ENCODE measurements at places on chromosomes 16 and 17. TPM values are rescaled to one million over a fixed set of nuclear protein-coding genes. Genes with fewer than 3 reads are reported as not detected.
A peak's percentile ranks its signal among the peaks of the same experiment; 100 is the strongest.

DNA sequence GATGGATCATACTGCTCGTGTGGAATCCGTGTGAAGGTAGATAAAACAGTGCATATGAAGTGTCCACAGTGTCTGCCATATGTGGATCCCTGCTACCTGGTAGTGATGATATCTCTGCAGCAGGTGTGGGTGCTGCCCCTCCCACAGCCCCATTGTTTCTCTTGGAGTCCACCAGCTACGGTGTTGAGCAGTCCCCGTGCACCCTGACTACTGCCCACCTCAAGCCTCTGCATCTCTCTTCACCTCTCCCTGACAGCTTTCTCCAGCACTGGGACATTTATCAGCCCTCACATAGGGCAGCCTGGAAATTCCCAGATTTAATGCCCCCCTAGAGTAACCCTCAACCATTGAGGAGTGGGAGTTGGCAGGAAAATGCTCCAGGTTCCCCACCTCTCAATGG is 244.7 kb downstream of the IRF8 start:
- H3K4me1 ChIP-seq: no peaks in the 10 kb centered on the region
- no peak overlapping the region for H3K27ac ChIP-seq
- H3K36me3 ChIP-seq: no peaks in the 10 kb centered on the region
- H3K4me3 ChIP-seq: no peak overlapping the region

DNA sequence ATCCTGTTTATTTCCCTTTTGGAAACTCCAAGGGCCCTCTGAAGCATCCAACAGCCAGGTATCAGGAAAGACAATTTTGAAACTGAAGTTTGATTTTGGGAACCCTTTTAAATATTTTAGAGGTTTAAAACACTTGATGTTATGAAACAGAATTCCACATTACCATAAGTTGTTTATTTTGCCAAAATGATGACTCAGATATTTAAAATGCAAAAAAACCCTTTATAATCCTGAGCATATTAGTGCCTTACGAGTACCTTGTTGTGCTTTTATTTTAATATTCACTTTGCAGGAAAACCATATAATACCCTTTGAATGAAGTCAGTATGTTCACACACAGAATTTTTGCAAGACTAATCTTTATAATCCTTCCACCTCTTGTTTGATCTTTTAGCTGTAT is 765.1 kb upstream of the CA10 start:
- no peaks in the 10 kb centered on the region for H3K36me3 ChIP-seq
- no peak for DNase-seq
- H3K4me3 ChIP-seq: no peak overlapping the region

GRCh38 chr16:68644715-68645493 is at the start of gene CDH3:
CDH3 (plus strand) TSS chr16:68645310; CDS start chr16:68645380, 70 bp downstream.
- no peak within 1 kb of the TSS for H3K4me3 ChIP-seq
- no peak for DNase-seq
- H3K27ac ChIP-seq: no peak within 1 kb of the TSS

GRCh38 chr16:75064403-75065148 is 52.0 kb downstream of the LDHD start:
- peaks cover 3% of the 10 kb centered on the region for H3K36me3 ChIP-seq
- peak; percentile 30 for DNase-seq
- H3K4me1 ChIP-seq: peaks cover 26% of the 10 kb centered on the region
- H3K27me3 ChIP-seq: no peaks in the 10 kb centered on the region

DNA sequence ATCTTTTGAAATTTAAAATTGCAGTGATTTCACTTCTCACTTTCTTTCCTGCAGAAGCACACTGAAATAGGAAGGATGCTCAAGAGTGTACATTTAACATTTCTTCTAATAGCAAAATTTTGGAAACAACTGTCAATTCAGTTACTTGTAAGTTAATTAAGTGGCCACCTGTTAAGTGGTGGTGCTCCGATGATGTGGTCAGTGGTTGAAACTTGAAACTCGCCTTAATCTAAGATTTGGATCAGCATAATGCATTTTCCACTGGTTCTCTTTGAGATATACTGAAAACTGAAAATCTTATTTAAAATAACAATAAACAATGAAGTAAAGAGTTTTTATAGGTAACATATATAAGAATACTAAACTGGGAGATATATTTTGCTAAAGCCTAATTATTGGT is 7.0 kb upstream of the MYH8 start:
- H3K27me3 ChIP-seq: peaks cover 3% of the 10 kb centered on the region
- H3K36me3 ChIP-seq: no peaks in the 10 kb centered on the region
- H3K4me1 ChIP-seq: no peaks in the 10 kb centered on the region
- H3K27ac ChIP-seq: no peak overlapping the region
- H3K4me3 ChIP-seq: no peak overlapping the region
- DNase-seq: no peak

GRCh38 chr17:57758654-57759053 is 13.6 kb upstream of the CCDC182 start:
- no peak for DNase-seq
- H3K4me3 ChIP-seq: no peak overlapping the region
- H3K27ac ChIP-seq: no peak overlapping the region
- H3K27me3 ChIP-seq: peaks cover 7% of the 10 kb centered on the region
- no peaks in the 10 kb centered on the region for H3K4me1 ChIP-seq

DNA sequence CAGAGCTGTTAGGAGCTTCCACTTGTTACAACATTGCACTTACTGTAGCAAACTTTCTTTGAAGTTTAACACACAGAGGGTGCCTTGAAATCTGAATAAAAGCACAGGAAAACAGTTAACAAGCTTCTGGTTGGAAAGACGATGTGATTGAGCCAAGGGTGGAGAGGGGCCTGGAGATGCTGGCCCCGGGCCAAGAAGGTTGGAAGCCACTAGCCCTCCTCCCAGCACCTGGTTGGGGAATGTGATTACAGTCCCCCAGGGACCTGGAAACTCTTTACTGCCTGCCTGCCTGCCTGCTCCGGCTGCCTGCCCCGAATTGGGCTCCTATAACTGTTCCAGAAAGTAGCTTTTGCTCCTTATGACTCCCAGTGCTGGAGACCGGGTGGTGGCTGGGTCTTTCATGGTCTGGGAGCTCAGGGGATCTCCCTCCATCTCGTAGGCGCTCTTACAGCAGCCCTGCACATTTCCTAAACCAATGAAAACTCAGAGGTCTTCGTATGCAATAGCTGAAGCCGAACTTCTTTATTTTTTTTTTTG is 48.0 kb upstream of the ZFHX3 start:
- no peak for DNase-seq
- no peak overlapping the region for H3K27ac ChIP-seq
- H3K27me3 ChIP-seq: no peaks in the 10 kb centered on the region
- no peak overlapping the region for H3K4me3 ChIP-seq

GRCh38 chr17:48426019-48426665 is 3.9 kb downstream of the SKAP1 start:
- H3K27ac ChIP-seq: peak overlapping the region; percentile 65
- no peak for DNase-seq

GRCh38 chr17:9022573-9023391 is 1.5 kb downstream of the NTN1 start:
- H3K27me3 ChIP-seq: peaks cover 64% of the 10 kb centered on the region
- H3K27ac ChIP-seq: peak overlapping the region; percentile 44
- H3K36me3 ChIP-seq: peaks cover 3% of the 10 kb centered on the region
- peaks cover 4% of the 10 kb centered on the region for H3K4me1 ChIP-seq
- H3K4me3 ChIP-seq: peak overlapping the region; percentile 74
- DNase-seq: no peak

DNA sequence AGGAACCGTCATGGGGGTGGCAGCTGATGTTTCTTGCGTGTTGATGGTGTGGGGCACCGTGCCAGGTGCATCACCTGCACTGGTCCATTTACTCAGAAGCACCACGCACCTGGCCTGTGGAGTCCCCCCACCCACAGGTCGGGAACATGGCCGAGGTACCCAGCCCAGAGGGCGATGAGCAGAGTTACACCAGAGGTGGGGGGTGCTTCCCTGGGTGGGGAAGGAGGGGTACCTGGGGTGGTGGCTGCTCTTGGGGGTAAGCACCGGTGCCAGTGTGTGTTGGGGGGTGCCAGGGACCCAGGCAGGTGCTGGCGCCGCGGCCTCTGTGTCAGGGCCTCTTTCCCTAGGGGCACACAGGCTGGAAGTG is 5.0 kb upstream of the ZNF750 start:
- H3K4me3 ChIP-seq: no peak overlapping the region
- H3K36me3 ChIP-seq: peaks cover 3% of the 10 kb centered on the region
- no peak overlapping the region for H3K27ac ChIP-seq
- H3K27me3 ChIP-seq: no peaks in the 10 kb centered on the region

- H3K27ac ChIP-seq: peak overlapping the region; percentile 99
- H3K36me3 ChIP-seq: peaks cover 71% of the 10 kb centered on the region
- DNase-seq: peak; percentile 61
- peaks cover 76% of the 10 kb centered on the region for H3K4me1 ChIP-seq
Measured at GRCh38 chr17:77449908-77450741, 309.4 kb downstream of the SEC14L1 start.

DNA sequence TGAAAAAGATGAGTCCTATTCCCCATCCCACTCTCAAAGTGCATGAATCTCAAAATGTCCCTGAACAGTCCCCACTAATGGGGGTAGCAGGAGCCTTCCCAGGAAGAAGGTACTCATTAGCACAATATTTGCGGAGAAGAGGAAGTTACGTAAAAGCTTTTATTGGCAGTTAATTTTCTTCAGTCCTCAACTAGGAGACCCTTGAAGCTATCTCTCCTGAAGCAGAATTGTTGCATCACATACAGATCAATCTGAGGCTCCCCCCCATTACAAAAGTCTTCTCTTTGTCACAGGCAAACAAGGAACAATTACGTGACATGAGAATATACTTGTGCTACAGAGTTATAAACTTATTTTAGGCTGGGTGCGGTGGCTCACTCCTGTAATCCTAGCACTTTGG is 14.2 kb downstream of the SLFN12L start:
- H3K27ac ChIP-seq: peak overlapping the region; percentile 67
- H3K36me3 ChIP-seq: peaks cover 93% of the 10 kb centered on the region
- peak overlapping the region; percentile 3 for H3K4me3 ChIP-seq

GRCh38 chr16:88290850-88291830 is 91.6 kb upstream of the ZNF469 start:
- no peaks in the 10 kb centered on the region for H3K4me1 ChIP-seq
- no peak for DNase-seq
- H3K27me3 ChIP-seq: no peaks in the 10 kb centered on the region
- H3K27ac ChIP-seq: no peak overlapping the region

DNA sequence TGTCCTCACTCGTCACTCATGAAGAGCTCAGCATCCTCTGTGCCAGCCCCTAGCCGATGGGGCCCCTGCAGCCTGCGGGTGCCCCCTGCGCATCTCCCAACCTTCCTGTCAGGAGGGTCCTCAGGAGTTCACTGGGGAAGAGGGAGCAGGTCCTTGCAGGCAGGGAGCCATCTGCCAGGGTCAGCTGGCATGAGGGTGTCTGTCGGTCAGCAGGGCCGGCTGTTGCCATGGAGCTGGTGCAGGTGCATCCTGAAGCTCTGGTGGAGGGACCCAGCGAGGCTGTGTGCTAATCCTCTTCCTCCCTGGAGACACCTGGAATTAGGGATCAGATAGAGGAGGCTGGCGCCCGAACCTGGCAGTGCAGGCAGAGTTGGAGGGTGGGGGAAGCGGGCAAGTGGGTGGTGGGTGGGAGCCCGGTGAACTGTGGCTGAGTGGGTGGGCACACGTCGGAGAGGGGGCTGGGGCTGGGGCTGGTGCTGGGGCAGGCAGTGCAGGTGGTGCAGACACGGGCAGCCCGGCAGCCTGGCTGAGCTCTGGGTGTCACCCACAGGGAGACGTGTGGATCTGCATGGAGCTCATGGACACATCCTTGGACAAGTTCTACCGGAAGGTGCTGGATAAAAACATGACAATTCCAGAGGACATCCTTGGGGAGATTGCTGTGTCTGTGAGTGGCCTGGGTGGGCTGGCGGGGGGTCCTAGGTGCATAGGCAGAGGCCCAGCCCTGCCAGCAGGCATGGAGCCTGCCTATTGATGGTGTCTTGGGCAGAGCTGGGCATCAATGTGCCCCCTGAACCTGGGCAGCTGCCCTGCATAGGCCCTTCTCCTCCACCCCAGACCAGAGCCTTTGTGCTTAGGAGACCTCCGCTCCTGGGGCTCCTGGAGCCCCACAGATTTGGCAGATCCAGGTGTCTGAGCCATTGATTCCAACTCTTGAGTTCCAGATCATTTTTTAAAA is 17.4 kb downstream of the MAP2K3 start:
- no peak overlapping the region for H3K4me3 ChIP-seq
- H3K27me3 ChIP-seq: no peaks in the 10 kb centered on the region
- H3K36me3 ChIP-seq: peaks cover 70% of the 10 kb centered on the region

DNA sequence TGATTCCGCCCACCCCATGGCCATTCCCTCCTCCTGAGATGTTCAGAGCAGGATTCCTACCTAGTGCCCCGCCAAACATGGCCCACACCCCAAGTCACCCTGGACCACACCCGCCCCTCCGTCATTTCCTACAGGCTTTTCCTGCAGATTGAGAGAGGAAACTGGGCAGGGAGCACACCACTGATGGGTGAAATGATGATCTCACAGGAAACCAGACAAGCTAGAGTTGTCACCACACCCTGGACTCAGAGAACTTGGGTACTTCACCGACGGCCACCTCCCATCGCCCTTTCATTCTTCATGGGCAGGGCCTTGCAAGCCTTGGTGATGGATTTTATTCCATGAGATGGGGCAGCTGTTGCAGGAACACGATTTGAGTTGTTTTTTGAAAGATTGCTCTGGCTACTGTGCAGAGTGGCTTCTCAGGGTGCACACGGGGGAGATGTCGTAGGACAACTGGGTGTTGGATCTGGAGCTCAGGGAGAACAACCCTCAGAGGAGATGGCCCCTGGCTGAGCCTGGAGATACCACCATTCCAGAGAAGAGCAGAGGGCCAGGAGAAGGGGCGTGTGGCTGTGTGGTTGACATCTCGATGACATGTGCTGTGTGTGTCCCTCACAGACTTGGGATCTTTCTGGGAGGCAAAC is 7.4 kb upstream of the B9D1 start:
- no peaks in the 10 kb centered on the region for H3K27me3 ChIP-seq
- peaks cover 3% of the 10 kb centered on the region for H3K36me3 ChIP-seq
- DNase-seq: peak; percentile 73

- no peak overlapping the region for H3K4me3 ChIP-seq
- H3K4me1 ChIP-seq: no peaks in the 10 kb centered on the region
- H3K27ac ChIP-seq: no peak overlapping the region
- no peak for DNase-seq
- H3K27me3 ChIP-seq: no peaks in the 10 kb centered on the region
- H3K36me3 ChIP-seq: no peaks in the 10 kb centered on the region
Measured at GRCh38 chr16:13552062-13552959, 367.6 kb upstream of the ERCC4 start.

Gene TNRC6C
- 25.5 TPM for total RNA-seq

Gene FMNL1
- 477 TPM for total RNA-seq

Gene KPNA2
- total RNA-seq: 227 TPM

Gene IL32
- total RNA-seq: 4,131 TPM

Gene IRX3
- 1.2 TPM for total RNA-seq

Gene CCL4
- total RNA-seq: 50.4 TPM

Gene CEP20
- total RNA-seq: 49.7 TPM

Gene MYCBPAP
- 13.4 TPM for total RNA-seq

Gene EDC4
- 99.3 TPM for total RNA-seq

Gene KCNAB3
- 8.4 TPM for total RNA-seq

Gene GPR139
- total RNA-seq: not detected

Gene STH
- not detected for total RNA-seq

Gene TNFRSF17
- not detected for total RNA-seq

Gene TMEM220
- 0.78 TPM for total RNA-seq

Gene SPNS3
- total RNA-seq: 14.2 TPM

Gene RAB26
- 1.1 TPM for total RNA-seq

Data from activated CD4-positive, alpha-beta memory T cell treated with anti-CD3 and anti-CD28 coated beads, Interleukin-2, amount 10 ng/mL, durations not matched to agents 7 days and 5 days (primary cell).